Cerebellum (tissue), 4 donors: ENCODE measurements at places on chromosomes 1 and 21.

- no peak for DNase-seq
These were observed 19.3 kb downstream of the PGLYRP3 start for GRCh38 chr1:153293480-153293775.

- no peak for DNase-seq
These were observed at the start of gene IL19 for GRCh38 chr1:206770531-206771337. IL19 (plus strand) TSS chr1:206770773; CDS start chr1:206836663, 65,890 bp downstream.

DNA sequence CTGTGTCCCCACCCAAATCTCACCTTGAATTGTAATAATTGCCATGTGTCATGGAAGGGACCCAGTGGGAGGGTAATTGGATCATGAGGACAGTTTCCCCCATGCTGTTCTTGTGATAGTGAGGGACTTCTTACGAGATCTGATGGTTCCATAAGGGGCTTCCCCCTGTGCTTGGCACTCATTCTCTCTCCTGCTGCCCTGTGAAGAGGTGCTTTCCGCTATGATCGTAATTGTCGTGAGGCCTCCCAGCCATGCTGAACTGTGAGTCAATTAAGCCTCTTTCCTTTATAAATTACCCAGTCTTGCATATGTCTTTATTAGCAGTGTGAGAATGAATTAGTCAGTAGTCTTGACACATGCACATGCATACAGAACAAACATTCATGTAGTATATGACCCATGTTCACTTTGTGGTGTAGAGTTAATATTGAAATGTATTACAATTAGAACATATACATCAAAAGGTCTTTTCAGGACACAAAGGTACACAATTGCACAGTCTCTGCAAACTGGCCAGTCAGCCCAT is 16.9 kb upstream of the IFI16 start:
- DNase-seq = no peak

DNA sequence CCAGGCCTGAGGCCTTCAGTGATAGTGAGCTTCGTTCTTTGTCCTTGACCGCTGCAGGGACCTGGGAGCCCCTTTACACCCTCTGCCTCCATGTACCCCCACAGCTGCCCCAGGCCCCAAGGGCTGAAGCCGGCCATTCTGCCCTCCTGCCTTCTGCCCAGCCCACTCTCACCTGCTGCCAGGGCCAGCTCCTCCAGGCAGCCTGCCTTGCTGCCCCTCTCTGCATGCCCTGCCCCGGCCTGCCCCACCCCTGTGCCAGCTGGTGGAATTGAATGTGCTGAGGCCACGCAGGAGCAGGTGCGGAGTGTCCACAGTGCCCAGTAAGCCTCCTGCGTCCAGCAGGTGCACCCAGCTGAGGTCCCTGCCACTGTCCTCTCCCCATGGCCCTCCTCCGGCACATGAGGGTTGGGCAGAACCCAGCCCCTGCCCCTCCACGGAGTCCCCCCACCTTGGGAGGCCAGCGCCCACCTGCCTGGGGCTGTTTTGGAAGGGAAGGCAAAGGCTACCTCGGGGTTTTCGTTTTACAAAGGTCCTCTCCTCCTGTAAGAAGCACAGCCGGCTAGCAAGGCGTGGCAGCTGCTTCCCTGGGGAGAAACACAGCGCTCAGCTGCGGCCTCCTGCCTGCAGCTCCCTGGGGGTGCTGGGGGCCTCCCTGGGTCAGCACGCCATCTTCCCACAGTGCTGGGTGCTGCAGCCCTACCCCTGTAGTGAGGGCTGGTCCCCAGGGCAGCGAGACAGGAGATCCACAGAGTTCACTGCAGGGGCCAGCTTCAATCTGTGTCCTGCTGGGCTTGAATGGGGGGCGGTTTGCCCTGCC is 21.0 kb downstream of the MMEL1 start:
- no peak for DNase-seq
